EH (cell line): ENCODE measurements at places on chromosomes 5 and 9.

GRCh38 chr9:89278997-89279739 lies 31.8 kb upstream of the CKS2 start:
- DNase-seq: peak; percentile 68

- no peak for DNase-seq
These were observed 280.0 kb downstream of the HINT1 start for GRCh38 chr5:130885027-130885426.

DNA sequence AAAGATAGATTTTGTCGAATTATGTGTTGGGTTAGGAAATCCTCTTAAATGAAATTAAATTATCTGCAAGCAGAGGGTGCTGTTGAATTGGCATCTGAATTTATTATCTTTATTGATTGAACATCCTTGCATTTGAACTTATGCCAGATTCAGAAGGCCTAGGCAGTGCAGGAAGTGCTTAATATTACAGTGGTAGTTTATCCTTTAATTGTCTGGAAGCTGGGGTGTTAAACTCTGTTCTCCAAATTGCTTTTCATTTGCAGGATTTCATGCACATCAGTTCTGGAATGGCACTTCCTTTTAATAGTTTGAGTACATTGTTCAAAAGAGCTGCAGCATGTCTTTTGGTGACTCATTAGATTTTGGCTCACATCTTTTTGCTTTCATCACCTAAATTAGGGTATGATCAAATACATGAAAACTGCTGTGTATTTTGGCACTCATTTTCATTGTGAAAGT lies 186.3 kb downstream of the KDM4C start:
- DNase-seq: peak; percentile 79

- no peak for DNase-seq
These were observed 44.7 kb downstream of the TRIP13 start for GRCh38 chr5:937151-937924.

- DNase-seq: peak; percentile 9
These were observed 7.3 kb upstream of the SPARC start for GRCh38 chr5:151694035-151694485.

- no peak for DNase-seq
These were observed 179.8 kb downstream of the MED10 start for GRCh38 chr5:6198531-6198930.

GRCh38 chr9:14004110-14004509 lies 309.8 kb downstream of the NFIB start:
- no peak for DNase-seq

DNA sequence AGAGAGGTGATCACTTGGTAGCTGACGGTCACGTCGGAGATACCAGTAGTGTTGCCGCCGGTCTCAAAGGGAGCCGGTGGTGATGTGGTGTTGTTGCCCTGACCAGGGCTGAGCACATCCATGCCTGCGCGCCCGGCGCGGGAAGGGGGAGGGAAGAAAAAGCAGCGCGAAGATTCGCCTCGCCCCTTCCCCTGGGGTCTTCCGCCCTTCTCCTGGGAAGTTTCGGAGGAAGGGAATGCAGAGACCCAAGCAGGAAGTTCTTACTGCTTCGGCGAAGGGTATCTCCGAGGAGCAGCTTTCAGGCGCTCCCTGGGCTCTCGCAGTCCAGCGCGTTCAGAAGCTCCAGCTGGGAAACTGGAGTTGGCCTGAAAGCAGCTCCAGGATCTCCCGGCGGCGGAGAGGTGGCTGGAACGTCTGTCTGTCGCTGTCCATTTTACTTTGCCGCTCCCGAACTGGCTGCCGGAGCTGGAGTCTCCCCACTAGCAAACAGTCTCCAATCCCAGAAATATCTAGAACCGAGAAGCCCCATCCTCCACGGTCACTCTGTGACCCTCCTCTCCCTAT lies 565 bp downstream of the HTR1A start:
- DNase-seq: no peak

DNA sequence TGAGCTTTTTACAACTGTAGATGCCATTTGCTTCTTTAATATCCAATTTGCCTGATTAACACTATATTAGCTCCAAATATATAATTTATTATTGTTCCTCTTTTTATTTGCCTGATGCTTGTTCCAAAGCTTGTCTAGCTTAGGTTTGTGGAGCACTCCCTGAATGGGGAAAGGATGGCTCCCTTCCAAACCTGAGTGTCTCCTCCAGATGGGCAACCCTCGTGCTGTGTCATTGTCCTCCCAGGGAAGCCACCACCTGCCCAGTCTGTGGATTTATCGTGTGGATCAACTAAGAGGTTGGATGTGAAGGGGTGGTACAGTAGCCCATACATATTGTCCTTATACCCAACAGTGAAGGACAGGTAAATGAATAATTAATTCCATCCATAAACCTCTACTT lies 404.9 kb downstream of the CDK5RAP2 start:
- DNase-seq: no peak

- DNase-seq: no peak
These were observed 226.9 kb upstream of the C9orf72 start for GRCh38 chr9:27800159-27800558.

- DNase-seq: no peak
These were observed 63.8 kb upstream of the COL15A1 start for GRCh38 chr9:98879963-98880310.

- no peak for DNase-seq
These were observed 93.6 kb downstream of the MCTP1 start for GRCh38 chr5:95191330-95191729.

GRCh38 chr9:118457171-118458000 lies 753.2 kb downstream of the TLR4 start:
- DNase-seq: no peak

GRCh38 chr5:139877129-139877597 lies 81.6 kb downstream of the PSD2 start:
- DNase-seq: no peak

- DNase-seq: no peak
These were observed 18.1 kb upstream of the ICE1 start for GRCh38 chr5:5404381-5404780.

GRCh38 chr9:33709269-33709668 lies 86.1 kb upstream of the PRSS3 start:
- no peak for DNase-seq

- DNase-seq: no peak
These were observed 47.9 kb downstream of the TNFSF15 start for GRCh38 chr9:114757984-114758383.

DNA sequence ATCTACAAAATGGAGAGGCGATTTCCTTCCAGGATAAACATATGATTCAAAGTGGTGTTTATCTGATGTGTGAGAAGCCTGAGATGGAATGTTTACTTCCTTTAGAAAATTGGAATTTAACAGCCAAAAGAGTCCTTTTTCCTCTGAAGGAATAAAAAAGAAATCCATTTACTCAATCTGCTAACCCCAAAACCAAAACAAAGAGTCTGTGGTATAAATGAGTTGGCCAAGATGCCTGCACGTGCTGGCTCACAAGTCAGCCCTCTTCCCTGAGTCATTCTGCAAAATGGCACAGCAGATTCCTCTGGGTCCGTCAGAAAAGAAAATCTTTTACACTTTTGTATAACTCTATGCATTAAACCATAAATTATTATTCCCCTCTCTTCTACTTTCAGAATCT lies 60.8 kb downstream of the EBF1 start:
- peak; percentile 88 for DNase-seq

GRCh38 chr9:78601957-78602565 lies 305.1 kb downstream of the PSAT1 start:
- DNase-seq: peak; percentile 73

- no peak for DNase-seq
These were observed 307.2 kb downstream of the MTRR start for GRCh38 chr5:8176101-8176693.

- peak; percentile 56 for DNase-seq
These were observed 191.3 kb downstream of the RGS3 start for GRCh38 chr9:113654605-113655428.

GRCh38 chr5:147822686-147823491 lies 8.6 kb downstream of the SPINK1 start:
- DNase-seq: peak; percentile 60

DNA sequence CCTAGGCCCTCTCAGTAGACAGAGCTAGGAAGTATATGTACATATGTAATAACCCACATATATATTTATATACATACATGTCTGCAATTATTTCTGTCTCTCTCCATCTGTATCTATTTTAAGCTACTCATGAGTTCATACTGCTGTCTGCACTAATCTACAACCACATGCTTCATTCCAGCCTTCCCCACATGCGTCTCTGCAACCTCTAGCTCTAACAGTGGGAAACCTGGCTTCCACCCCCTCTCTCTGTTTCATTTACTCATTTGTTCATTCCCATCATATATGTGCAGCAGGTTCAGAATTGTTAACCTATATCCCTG lies 23.3 kb downstream of the DCANP1 start:
- no peak for DNase-seq

GRCh38 chr5:141861194-141861593 lies 17.0 kb downstream of the PCDH1 start:
- DNase-seq: no peak

- no peak for DNase-seq
These were observed 173.4 kb upstream of the CHD1 start for GRCh38 chr5:99102073-99102697.

GRCh38 chr5:81878333-81878732 lies 93.5 kb upstream of the ATG10 start:
- no peak for DNase-seq

- no peak for DNase-seq
These were observed 108.4 kb upstream of the LARP1 start for GRCh38 chr5:154646745-154647113.

DNA sequence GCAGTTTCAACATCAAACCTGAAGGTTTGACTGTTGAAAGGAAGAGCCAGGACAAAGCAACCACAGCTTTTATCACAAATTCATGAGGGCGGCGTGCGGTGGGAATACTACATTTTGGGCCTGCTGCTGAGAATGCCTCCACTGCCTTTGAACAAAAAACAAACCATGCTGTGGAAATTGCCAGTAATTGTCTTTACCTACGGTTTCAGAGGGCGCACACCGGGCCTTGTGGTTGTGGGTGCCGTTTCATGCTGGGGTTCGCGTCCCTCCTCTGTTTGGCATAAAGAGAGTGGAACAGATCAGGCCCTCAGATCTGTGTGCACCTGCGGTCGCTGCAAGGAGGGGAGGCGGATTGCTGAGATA lies 27.6 kb upstream of the TCF7 start:
- DNase-seq: no peak

- no peak for DNase-seq
These were observed 30.6 kb upstream of the TLE1 start for GRCh38 chr9:81719972-81720371.

DNA sequence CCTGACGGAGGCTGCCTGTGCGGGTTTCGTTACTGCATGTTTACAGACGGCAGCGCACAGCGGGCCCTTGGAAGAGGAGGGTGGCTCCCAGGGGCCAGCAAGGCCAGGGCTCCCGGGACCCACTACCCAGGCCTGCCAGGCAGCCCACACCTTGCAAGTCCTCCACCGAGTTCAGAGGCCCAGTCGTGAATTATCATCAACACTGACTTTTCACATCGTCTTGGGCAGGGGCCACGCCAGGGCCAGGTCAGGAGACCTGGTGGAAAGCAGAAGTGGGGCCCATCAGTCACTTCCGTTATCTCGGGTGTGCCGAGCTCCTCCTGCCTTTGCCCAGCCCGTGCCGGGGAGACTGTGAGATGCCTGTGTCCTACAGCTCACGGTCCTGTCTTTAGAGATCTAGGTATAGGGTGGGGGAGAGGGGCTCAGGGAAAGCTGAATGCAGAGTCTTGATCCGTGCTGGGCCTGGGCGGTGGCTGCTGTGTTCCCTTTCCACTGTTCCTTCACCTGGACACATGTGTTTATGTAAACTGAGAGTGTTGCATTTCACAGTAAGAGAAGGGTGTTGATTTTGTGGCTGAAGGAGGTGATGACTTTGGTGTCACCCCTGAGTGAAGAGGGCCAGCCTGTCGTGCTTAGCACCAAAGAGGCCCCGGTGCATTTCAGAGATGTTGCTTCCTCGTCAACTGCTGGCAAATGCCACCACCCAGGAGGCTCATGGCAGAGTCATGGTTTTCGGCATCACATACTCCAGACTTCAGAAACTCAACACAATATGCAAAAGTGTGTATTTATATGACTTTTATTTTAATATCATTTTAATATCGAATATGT lies 175.2 kb downstream of the GAPVD1 start:
- DNase-seq: no peak

GRCh38 chr5:90983711-90984124 lies 399.4 kb downstream of the ARRDC3 start:
- no peak for DNase-seq

DNA sequence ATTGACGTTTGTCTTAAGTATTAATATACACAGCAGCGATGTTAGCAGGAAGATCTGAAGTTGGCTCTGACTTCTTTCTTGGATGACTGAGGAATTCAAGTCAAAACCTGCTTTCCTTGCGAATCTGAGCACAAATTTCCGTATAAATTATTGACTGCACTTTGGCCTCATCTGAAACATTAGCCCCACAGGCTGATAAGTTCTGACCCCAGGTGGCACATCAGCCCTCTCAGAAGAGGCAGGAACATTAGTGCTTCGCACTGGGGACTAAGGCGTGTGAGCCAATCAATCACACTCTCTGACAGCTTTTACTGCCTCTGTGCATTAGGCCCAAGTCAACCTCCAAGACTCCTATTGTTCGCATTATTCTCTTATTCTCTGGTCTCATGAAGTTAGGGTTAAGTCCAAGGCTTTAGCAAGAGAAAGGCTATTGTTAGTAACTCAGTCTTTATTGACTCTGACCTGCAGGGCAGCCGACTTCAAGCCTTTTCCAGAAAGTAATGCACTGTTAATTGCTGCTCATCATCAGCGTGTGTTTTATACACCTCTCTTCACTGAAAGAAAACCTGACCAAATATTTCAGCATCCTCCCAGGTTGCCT lies 84.2 kb downstream of the ZNF608 start:
- DNase-seq: no peak

GRCh38 chr9:96167011-96167410 lies 135.0 kb downstream of the HSD17B3 start:
- DNase-seq: no peak

- no peak for DNase-seq
These were observed 65.1 kb downstream of the SLC44A1 start for GRCh38 chr9:105309531-105309931.

DNA sequence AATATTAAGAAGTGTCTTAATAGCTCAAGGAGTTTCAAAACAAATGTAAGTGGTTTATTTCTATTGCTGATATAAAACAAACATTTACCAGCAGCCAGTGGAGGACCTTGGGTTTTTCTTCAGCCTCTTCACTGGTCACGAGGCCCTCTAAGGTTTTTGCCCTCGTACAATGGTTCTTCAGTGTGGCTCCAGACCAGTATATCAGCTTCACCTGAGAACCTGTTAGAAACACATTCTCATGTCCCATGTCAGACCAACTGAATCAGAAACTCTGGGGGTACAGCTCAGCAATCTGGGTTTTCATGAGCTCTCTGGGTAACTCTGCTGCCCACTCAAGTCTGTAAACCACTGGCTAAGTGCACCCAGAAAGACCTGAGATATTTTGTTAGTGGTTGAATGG lies 12.9 kb downstream of the WWC1 start:
- no peak for DNase-seq

DNA sequence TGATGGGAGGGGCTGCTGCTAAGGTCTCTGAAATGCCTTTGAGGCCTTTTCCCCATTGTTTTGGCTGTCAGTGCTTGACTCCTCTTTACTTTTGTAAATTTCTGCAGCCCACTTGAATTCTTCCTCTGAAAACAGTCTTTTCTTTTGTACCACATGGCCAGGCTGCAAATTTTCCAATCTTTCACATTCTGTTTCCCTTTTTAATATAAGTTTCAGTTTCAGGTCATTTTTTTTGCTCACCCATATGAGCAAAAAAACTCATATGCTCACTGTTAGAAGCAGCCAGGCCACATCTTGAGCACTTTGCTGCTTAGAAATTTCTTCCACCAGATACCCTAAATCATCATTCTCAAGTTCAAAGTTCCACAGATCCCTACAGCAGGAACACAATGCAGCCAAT lies 234.6 kb upstream of the ADRA1B start:
- DNase-seq: no peak

GRCh38 chr5:58498340-58498942 lies 7.2 kb downstream of the GAPT start:
- DNase-seq: peak; percentile 44
